ENCODE measurements at places on chromosomes 4 and X. TPM values are rescaled to one million over a fixed set of nuclear protein-coding genes. Genes with fewer than 3 reads are reported as not detected.
A peak's percentile ranks its signal among the peaks of the same experiment; 100 is the strongest.

GRCh38 chrX:118025226-118025625 lies 91.4 kb downstream of the KLHL13 start:
- DNase-seq: peak; percentile 82

GRCh38 chrX:115525486-115525885 lies 35.5 kb upstream of the PLS3 start:
- DNase-seq: no peak

CNKSR2 gene
- total RNA-seq: 0.56 TPM

THOC2 gene
- 93.9 TPM for total RNA-seq

SHISA3 gene
- under 0.01 TPM for total RNA-seq
